ENCODE measurements at places on chromosomes 1 and 21.
A peak's percentile ranks its signal among the peaks of the same experiment; 100 is the strongest.

GRCh38 chr21:36859744-36860501, 106.5 kb downstream of the HLCS start:
- peak; percentile 41 for DNase-seq

GRCh38 chr1:241932845-241933244, 24.7 kb upstream of the BECN2 start:
- no peak for DNase-seq

DNA sequence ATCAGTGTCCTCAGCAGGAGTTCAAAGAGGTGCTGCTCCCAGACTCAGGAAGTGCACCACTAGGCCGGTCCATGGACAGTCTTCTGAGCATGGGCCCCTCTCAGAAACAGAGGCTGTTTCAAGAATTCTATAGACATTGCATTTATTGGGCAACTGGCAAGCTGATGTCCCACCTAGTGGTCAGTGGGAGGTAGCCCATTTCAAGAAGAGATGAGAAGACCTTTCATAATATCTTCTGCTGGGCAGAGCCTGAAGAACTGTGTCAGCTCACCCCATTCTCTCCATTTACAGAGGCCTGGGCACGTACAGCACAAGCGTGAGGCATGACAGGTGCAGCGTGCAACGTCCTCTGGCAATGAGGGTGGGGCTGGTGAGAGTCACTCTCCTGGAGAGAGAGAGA, 216.0 kb downstream of the DYRK1A start:
- DNase-seq = peak; percentile 55

- peak; percentile 32 for DNase-seq
These were observed 55.3 kb upstream of the HNRNPU start for GRCh38 chr1:244919320-244920282.

- peak; percentile 6 for DNase-seq
These were observed 501.7 kb downstream of the NEGR1 start for GRCh38 chr1:71780681-71781080.

DNA sequence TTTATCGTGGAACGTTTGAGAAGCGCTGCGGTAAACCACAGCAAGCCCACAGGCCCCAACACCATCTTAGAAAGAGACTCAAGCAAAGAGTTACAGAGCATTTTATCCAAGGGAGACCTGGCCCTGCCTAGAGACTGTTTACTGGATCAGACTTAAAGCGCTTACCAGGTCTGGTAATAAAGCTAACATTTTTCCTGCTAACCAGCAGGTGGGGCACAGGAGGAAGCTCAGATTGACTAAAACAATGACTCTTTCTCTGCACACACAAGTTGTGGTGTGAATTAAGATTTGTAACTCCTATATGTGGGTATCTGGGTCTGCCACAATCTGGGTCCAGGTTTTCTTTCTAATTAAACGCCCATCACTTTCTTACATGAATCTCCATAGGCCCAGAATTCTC, 136.5 kb upstream of the ETS2 start:
- peak; percentile 20 for DNase-seq

DNA sequence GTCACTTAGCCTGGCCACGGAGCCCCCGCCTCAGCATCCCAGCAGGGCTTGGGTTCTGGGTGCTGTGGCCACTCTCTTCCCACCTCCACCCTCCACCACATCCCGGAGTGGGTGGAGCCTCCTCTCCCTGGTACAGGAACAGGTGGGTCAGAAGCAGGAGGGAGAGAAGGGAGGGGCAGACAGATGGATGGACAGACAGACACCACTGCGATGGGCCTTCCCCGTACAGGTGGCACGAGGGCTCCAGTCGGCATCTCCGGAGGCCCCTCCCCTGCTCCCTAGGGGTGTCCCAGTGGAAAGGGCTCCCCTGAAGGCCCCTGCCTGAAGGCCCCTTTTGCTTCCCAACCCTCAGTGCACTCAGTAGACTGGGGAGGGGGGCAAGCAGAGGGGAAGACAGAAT, 96.9 kb upstream of the TARDBP start:
- no peak for DNase-seq

- no peak for DNase-seq
These were observed 55.9 kb downstream of the ZBTB18 start for GRCh38 chr1:244106837-244107493.

- peak; percentile 57 for DNase-seq
These were observed 33.8 kb downstream of the DUSP10 start for GRCh38 chr1:221708076-221708571.

DNA sequence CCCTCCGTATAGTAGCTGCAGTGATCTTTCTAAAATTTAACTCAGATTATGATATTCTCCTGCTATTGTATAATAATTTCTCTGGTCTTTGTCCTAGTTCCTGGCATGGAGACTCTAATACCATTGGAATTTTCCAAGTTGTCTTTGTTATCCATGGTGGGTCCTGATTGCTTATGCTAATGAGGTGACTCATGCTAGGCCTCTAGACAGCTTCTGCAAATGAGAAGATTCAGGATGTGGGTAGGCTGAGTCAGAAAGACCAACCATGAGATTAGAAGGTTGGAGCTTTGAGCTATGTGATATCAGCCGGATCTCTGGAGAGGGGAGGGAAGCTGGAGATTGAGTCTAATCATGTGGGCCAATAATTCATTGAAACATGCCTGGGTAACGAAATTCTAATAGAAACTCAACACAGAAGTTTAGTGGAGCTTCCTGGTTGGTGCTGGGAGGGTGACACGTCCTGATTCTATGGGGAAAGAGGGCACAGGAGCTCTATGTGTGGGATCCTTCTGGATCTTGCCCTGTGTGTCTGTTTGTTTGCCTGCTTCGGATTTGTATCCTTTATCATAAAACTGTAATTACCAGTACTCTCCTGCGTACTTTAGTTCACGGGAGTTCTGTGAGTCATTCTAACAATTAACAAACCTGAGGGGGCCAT, 73.2 kb upstream of the CNIH3 start:
- no peak for DNase-seq

- DNase-seq = no peak
These were observed 85.7 kb downstream of the NRDC start for GRCh38 chr1:51792864-51793263.

GRCh38 chr1:64680599-64680998, 64.3 kb upstream of the RAVER2 start:
- DNase-seq = no peak

GRCh38 chr1:12229386-12229834, 420 bp upstream of the VPS13D start:
- DNase-seq = no peak

DNA sequence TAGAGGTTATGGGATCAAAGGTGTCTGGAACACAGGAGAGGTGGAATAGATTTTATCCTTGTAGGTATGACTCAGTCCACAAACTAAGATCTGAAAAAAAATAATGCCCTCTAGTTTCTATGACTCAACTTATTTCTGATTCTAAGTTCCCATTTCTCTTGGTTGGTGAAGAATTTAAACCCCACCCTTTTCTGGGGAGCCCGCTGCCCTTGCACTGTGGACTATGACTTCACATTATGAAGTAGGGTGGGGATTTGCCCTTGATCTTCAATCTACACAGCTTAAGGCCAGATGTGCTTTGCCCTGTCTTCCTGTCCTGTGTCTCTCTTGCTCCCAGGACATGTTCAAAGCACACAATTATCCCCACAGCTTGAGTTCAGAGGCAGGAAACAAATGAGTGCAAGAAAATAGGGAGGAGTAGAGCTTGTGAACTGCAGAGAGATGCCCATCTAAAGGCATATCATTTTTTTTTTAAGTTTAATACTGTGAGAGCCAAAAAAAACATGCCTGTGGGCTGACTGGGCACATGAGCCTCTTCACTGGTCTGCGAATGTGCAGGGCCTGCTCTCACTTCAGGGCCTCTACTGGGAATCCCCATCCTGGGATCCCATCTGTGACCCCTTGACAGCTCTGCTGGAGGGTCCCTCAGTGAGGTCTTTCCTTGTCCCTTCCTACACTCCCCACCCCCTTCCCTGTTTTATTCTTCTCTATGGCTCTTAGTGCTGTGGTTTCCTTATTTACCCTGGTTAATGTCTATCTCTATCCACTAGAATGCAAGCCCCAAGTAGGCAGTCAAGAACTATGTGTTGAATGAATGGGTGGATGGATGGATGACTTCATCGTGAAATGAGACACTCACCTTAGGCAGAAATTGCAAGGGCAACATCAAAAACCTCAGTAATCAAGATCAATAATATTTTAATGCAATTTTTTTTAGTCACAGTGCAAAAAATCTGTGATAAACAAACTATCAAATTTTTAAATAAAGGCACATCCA, 61.5 kb downstream of the CD58 start:
- peak; percentile 42 for DNase-seq

DNA sequence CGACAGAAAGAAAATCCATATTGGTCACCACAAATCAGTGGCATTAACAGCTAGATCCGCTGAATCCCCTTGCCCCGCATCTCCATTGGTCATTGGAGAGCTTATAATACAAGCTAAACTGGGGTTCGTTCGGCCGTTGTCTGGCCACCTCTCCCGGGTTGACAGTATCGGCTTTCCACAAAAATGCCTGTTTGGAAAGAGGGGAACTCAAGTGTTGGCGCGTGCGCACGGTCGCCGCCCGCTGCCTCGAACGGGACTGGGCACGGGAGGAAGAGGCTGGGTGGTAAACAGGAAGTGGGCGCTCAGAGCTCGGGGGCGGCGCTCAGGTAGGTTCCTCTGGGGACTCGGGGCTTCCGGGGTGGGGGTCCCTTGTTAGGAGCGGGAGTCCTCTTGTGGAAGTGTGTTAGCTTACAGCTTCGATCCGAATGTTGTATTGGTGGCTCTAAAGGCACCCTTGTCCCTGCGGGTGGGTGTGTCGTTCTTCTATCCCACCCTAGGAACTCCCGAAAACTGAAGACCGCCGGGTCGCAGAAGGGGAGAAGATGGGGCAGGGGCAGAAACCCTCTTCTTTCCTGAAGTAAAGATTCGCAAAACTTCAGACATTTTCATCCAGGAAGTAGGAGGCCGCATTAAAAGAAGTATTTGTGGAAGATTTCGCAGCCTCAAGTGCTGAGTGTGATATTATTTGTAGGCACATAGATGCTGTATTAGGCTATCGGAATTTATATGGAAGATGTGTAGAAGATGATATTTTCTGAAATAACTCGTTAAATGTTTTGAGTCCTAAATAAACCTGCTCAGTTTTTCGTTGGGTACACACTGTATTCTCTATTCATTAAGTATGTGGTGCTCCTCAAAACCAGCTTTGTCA, 962 bp downstream of the BROX start:
- peak; percentile 87 for DNase-seq

- DNase-seq = no peak
These were observed 281.2 kb downstream of the AKT3 start for GRCh38 chr1:243568793-243569192.

- DNase-seq = no peak
These were observed 123.9 kb upstream of the GRIK3 start for GRCh38 chr1:37158113-37158749.

- no peak for DNase-seq
These were observed 15.2 kb upstream of the IGSF3 start for GRCh38 chr1:116682641-116683221.

GRCh38 chr1:199580300-199580699, 447.2 kb upstream of the NR5A2 start:
- DNase-seq = no peak
